ENCODE measurements at places on chromosomes 7 and 10. TPM values are rescaled to one million over a fixed set of nuclear protein-coding genes. Genes with fewer than 3 reads are reported as not detected.

The SDK1 gene
- 0.46 TPM for total RNA-seq

The SLC18A3 gene
- total RNA-seq, result not detected

The ZNF804B gene
- total RNA-seq, result not detected

The SPDYE3 gene
- not detected for total RNA-seq

The CRYGN gene
- total RNA-seq, result not detected

Measured in smooth muscle cell of the umbilical artery (primary cell).